ENCODE measurements at places on chromosomes 4 and X. TPM values are rescaled to one million over a fixed set of nuclear protein-coding genes. Genes with fewer than 3 reads are reported as not detected.

GRCh38 chrX:16869393-16870094 lies 618 bp downstream of the RBBP7 start:
- peak overlapping the region; percentile 86 for H3K27ac ChIP-seq
- H3K4me3 ChIP-seq = peak overlapping the region; percentile 86
- DNase-seq = peak; percentile 45
- no peaks in the 10 kb centered on the region for H3K36me3 ChIP-seq
- no peaks in the 10 kb centered on the region for H3K27me3 ChIP-seq
- peaks cover 15% of the 10 kb centered on the region for H3K4me1 ChIP-seq

DNA sequence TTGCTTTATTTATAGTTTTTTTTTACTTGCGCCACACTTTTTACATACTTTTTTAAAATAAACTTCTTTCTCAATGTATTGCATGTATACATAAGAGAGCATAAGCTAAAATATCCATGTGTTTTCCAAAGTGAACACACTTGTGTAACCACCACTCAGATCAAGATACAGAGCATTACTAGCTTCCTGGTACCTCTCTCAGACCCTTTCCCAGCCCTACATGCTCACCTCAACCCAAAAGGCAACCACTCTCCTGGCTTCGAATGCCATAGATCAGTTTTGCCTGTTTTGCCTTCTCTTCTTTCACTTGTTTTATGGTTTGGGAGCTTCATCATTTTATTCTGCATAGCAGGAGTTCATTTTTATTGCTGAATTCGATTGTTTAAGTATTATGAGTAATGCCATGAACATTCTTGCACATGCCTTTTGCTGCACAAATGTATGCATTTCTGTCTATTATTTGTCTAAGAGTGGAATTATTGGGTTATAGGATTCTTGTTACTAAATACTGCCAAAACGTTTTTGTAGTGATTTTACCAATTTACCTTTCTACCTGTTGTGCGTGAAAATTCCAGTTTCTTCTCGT lies 45.9 kb upstream of the NUDT6 start:
- no peak overlapping the region for H3K27ac ChIP-seq
- no peak for DNase-seq
- H3K36me3 ChIP-seq = no peaks in the 10 kb centered on the region
- H3K27me3 ChIP-seq = no peaks in the 10 kb centered on the region

- H3K27ac ChIP-seq = peak overlapping the region; percentile 39
- no peak for DNase-seq
- no peak overlapping the region for H3K4me3 ChIP-seq
- H3K27me3 ChIP-seq = no peaks in the 10 kb centered on the region
These were observed 43.1 kb upstream of the FGF2 start for GRCh38 chr4:122783301-122784215.

- no peak overlapping the region for H3K27ac ChIP-seq
- DNase-seq = no peak
- peaks cover 24% of the 10 kb centered on the region for H3K4me1 ChIP-seq
- no peak overlapping the region for H3K4me3 ChIP-seq
- no peaks in the 10 kb centered on the region for H3K36me3 ChIP-seq
- no peaks in the 10 kb centered on the region for H3K27me3 ChIP-seq
These were observed 84.7 kb upstream of the RAPGEF2 start for GRCh38 chr4:159018062-159018629.

GRCh38 chr4:2497931-2498330 lies 29.0 kb downstream of the RNF4 start:
- no peak overlapping the region for H3K4me3 ChIP-seq
- no peaks in the 10 kb centered on the region for H3K4me1 ChIP-seq
- no peak overlapping the region for H3K27ac ChIP-seq
- DNase-seq = no peak
- peaks cover 12% of the 10 kb centered on the region for H3K36me3 ChIP-seq

GRCh38 chr4:5142726-5143125 lies 91.4 kb downstream of the STK32B start:
- H3K4me3 ChIP-seq = no peak overlapping the region
- DNase-seq = peak; percentile 35
- H3K4me1 ChIP-seq = peaks cover 5% of the 10 kb centered on the region
- H3K27ac ChIP-seq = no peak overlapping the region

DNA sequence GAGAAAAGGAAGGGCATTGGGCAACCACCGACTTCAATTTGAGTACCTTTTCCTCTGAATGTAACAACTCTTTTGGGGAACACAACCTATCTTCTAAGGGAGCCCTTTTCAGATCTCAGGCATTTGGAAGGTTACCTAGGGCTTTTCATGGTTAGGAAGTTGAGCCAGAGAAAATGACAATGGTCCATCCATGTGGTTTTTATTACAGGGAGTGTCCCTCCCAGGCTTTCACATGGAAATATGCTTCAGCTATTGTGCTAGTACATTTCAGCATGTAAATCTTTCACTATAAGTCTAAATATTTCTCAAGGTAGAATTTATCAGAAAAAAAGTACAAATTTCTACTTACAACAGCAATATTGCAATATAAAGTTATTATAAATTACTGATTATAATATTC lies 259.8 kb downstream of the IQCM start:
- H3K4me1 ChIP-seq = no peaks in the 10 kb centered on the region
- no peaks in the 10 kb centered on the region for H3K27me3 ChIP-seq
- H3K4me3 ChIP-seq = no peak overlapping the region
- no peaks in the 10 kb centered on the region for H3K36me3 ChIP-seq

- peaks cover 3% of the 10 kb centered on the region for H3K4me1 ChIP-seq
- no peaks in the 10 kb centered on the region for H3K36me3 ChIP-seq
- no peak for DNase-seq
- no peak overlapping the region for H3K4me3 ChIP-seq
- no peak overlapping the region for H3K27ac ChIP-seq
- no peaks in the 10 kb centered on the region for H3K27me3 ChIP-seq
These were observed 24.8 kb downstream of the BMP2K start for GRCh38 chr4:78800965-78801364.

GRCh38 chrX:130771230-130771629 lies 131.8 kb downstream of the ENOX2 start:
- H3K4me1 ChIP-seq = no peaks in the 10 kb centered on the region
- H3K36me3 ChIP-seq = no peaks in the 10 kb centered on the region
- no peak overlapping the region for H3K27ac ChIP-seq
- H3K4me3 ChIP-seq = no peak overlapping the region
- no peaks in the 10 kb centered on the region for H3K27me3 ChIP-seq

DNA sequence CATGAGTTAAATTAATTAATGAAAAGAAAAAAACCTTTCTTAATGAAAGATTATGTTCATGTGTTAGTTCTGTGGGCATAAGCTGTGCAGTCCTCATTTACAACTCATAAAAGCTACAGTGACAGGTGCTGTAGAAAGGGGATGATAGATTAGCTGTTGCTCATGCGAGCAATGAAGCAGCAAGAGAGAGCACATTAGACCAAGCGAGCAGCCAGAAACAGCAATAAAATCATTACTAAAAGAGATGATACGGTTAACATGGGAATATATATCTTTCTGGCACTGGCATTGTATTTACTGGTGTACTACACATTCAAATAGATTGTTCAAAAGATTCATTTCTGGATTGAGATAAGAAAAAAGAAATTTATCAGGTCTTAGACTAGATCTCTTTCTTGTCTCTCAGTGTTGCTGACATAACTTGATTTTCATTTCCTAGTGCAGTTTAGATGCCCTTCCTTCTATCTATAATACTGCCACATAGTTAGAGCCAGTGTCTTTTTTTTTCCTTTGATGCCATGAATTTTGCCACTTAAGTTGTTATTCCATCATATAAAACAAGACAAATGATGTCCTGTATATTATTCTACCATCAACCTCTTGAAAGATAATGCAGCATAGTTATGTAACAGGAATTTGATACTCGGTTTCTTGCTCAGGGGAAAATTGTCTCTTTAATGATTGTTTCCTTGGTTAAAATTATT lies 164.6 kb downstream of the BANK1 start:
- no peaks in the 10 kb centered on the region for H3K36me3 ChIP-seq
- DNase-seq = no peak
- H3K27me3 ChIP-seq = no peaks in the 10 kb centered on the region
- H3K27ac ChIP-seq = no peak overlapping the region
- no peak overlapping the region for H3K4me3 ChIP-seq

DNA sequence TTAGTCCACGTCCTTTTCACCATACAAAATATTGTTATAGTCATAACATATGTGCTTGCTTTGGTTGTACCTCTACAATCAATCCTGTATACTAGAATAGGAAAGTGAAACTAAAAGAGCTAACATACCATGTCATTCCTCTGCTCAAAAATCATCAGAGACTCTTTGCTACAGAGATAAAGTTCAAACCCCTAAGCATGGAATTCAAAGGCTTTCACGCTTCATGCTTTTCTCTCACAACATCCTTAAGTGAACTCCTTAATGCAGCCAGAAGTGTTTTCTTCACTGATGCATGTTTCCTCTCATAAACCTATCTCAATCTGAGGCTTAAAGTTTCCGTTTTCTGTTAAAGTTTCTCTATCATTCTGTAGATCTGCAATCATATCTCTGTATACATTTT lies 744.6 kb upstream of the IGFBP7 start:
- no peak overlapping the region for H3K4me3 ChIP-seq
- no peaks in the 10 kb centered on the region for H3K27me3 ChIP-seq
- H3K27ac ChIP-seq = no peak overlapping the region
- no peaks in the 10 kb centered on the region for H3K36me3 ChIP-seq
- no peaks in the 10 kb centered on the region for H3K4me1 ChIP-seq

DNA sequence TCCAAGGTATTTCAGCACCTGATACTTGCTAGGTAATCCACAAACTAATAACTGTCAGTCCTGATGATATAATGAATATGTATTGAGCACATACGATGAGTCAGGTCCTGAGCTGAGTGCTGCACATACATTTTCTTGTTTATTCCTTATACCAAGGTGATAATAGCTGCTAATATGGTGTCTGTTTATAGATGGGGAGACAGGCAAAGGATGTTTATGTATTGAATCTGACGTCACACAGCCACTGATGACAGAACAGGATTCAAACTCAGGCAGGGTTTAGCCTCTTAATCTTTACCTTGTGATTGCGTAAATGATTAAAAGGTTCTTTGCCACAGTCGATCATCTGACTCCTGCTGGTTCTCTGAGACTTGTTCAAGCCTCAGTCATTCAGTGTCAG lies 609.9 kb upstream of the CPEB2 start:
- H3K4me1 ChIP-seq = no peaks in the 10 kb centered on the region
- peaks cover 7% of the 10 kb centered on the region for H3K27me3 ChIP-seq
- no peak for DNase-seq

GRCh38 chr4:15575966-15576365 lies 79.2 kb downstream of the FBXL5 start:
- no peak for DNase-seq
- no peak overlapping the region for H3K27ac ChIP-seq
- no peaks in the 10 kb centered on the region for H3K36me3 ChIP-seq
- H3K27me3 ChIP-seq = no peaks in the 10 kb centered on the region
- no peak overlapping the region for H3K4me3 ChIP-seq
- H3K4me1 ChIP-seq = no peaks in the 10 kb centered on the region

DNA sequence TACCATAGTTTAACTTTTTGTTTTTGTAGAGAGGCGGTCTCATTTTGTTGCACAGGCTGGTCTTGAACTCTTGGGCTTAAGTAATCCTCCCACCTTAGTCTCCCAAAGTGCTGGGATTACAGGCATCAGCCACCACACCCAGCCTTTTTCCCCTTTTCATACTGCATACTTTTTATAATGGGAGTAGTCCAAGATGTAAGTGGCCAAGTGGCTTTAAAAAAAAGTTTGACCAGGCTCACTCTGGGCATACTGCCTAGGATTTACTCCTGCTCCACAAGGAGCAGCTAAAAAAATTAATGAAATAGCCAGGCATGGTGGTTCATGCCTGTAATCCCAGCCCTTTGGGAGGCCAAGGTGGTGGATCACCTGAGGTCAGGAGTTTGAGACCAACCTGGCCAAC lies 6.0 kb downstream of the GRSF1 start:
- peaks cover 43% of the 10 kb centered on the region for H3K36me3 ChIP-seq
- no peaks in the 10 kb centered on the region for H3K27me3 ChIP-seq
- no peak for DNase-seq
- H3K27ac ChIP-seq = no peak overlapping the region

- H3K27ac ChIP-seq = no peak overlapping the region
- H3K36me3 ChIP-seq = peaks cover 4% of the 10 kb centered on the region
- peaks cover 6% of the 10 kb centered on the region for H3K4me1 ChIP-seq
- no peak for DNase-seq
- H3K4me3 ChIP-seq = no peak overlapping the region
These were observed 100.5 kb downstream of the PPA2 start for GRCh38 chr4:105373324-105373723.

DNA sequence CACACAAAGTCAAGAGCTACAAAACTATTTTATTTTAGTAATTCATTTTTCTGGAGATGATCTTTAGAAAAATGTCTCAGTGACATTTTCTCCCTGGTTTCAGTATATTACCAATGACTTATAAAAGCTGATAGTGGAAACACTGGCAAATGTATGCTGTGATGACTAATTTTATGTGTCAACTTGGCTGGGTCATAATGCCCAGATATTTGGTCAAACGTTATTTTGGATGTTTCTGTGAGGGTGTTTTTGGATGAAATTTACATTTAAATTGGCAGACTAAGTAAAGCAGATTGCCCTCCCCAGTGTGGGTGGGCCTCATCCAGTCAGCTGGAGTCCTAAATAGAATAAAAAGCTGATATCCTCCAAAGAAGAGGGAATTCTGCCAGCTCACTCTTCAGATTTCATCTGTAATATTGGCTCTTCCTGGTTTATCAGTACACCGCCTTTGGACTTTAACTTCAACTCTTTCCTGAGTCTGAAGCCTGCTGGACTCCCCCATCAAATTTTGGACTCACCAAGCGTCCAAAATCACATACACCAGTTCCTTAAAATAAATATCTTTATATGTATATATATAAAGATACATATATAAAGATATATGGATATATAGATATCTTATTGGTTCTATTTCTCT lies 31.2 kb upstream of the RAB40A start:
- no peaks in the 10 kb centered on the region for H3K36me3 ChIP-seq
- DNase-seq = no peak
- H3K4me1 ChIP-seq = peaks cover 11% of the 10 kb centered on the region

DNA sequence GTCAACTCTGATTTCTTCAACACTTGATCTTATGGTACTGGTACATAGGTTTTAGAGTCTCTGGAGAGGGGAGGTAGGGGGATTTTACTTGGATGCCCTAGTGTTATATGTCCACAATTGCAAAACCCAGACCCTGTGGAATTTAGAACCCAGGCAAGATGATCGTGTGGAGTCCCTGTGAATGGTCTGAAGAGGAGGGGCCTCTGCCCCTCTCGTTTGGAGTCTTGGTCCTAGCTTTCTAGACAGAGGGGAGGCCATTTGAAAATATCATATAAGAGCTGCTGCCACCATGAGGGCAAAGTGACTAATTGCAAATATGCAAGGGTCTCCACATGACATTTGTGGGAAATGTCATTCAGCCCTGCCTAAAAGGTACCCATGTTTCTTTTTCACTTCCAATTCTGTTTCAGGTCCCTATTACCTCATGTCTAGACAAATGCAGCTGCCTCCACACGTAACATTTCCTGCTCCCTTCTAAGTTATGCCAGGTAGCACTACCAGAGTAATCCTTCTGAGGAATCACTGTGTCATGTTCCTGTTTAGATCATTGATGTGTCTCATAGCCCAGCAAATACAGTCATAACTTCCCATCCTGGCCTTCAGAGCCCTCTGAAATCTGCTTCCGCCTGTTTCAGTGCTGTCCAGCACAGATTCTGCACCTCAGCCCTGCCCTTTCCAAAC lies 126.8 kb downstream of the KLHL8 start:
- DNase-seq = no peak
- H3K4me3 ChIP-seq = no peak overlapping the region
- H3K27ac ChIP-seq = peak overlapping the region; percentile 75
- no peaks in the 10 kb centered on the region for H3K27me3 ChIP-seq
- H3K4me1 ChIP-seq = peaks cover 11% of the 10 kb centered on the region
- H3K36me3 ChIP-seq = peaks cover 1% of the 10 kb centered on the region

The SLC6A14 gene
- total RNA-seq = 0.33 TPM

The EVC2 gene
- total RNA-seq = 0.84 TPM

All from liver (tissue), 10 donors.